Psoas muscle (tissue), 8 donors: ENCODE measurements at places on chromosomes 12 and 14.

GRCh38 chr14:24256960-24257359, 6.0 kb downstream of the TGM1 start:
- DNase-seq: no peak

- DNase-seq: no peak
These were observed 169.4 kb upstream of the NOS1 start for GRCh38 chr12:117530796-117531195.

DNA sequence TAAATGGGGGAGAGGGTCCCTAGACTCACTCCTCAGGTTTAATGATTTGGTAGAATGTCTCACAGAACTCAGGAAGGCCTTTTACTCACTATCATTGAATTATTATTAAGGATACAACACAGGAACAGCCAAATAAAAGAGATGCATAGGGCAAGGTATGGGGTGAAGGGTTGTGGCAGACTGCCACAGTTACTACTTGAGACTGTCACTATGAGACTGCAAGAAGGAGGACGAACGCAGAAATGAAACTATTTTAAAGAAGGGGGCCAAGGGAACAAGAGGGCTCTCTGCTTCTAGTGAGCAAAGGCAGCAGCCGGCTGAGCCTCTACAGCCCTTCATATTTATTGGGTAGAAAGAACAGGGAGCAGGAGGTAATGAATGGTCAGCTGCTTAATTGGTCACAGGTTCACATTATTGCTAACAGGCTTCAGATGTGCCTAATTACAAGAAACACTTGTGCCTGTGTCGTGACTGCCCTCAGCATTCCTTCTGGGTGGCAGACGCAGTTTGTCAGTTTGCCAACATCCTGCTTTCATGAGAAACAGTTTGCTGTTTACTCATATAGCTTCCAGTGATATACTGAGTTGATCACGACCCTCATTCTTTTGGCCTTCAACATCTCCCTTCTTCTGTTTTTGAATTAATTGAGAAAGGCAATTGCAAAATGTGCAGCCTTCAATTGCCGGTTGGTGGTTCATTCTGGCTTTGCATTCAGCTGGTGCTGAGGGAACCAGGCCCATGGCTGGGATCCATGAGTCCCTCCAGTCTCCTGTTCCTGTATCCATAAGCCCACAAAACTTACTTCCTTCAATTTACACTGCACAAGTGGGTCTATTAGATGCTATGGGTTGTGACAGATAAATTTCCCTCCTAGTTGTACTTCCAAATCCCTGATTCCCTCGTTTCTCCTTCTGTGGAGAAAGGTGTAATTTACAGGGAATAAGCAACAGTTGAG, 82.8 kb upstream of the PLEKHG7 start:
- no peak for DNase-seq

DNA sequence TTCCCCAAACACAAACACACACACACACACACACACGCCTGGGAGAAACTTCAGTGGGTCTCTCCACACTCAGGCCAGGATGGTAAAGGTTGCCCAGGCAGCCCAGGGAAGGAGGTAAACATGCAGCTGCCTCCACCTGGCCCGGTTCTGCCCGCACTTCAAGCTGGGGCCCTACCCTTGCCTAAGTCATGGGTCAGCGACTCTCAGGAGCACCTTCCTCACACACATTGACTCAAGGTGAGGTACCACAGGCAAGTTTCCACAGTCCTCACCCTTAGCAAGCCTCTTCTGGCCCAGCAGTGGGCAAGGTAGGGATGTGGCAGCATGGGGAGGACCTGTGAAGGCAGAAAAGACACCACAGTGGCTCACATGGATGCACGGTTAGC, 14.1 kb upstream of the FAIM2 start:
- no peak for DNase-seq

DNA sequence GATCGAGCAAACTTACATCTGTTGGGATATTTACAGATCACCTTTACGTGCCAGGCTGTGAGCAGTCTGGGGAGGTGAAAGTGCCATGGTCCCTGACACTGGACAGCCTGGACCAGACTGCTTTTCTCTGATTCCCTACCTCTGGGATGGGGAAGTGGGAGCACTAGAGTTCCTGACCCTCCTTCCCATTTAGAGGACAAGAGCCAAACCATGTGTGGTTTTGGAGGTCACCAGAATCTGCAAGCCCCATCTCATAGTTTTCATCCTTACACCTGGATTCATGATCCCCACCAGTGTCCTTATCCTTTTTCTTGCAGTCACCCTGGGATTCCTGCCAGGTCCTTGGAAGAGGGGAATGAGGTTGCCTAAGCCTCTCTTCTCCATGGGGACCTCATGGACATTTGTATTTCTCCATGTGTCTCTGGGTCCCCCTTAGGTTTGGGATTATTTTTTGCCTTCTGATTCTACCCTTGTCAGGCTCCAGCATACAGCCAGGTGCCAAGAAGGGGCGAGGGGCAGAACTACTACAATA, 1.5 kb upstream of the WNT10B start:
- no peak for DNase-seq

GRCh38 chr12:47775100-47775911, 2.3 kb downstream of the SLC48A1 start:
- DNase-seq: peak; percentile 57

DNA sequence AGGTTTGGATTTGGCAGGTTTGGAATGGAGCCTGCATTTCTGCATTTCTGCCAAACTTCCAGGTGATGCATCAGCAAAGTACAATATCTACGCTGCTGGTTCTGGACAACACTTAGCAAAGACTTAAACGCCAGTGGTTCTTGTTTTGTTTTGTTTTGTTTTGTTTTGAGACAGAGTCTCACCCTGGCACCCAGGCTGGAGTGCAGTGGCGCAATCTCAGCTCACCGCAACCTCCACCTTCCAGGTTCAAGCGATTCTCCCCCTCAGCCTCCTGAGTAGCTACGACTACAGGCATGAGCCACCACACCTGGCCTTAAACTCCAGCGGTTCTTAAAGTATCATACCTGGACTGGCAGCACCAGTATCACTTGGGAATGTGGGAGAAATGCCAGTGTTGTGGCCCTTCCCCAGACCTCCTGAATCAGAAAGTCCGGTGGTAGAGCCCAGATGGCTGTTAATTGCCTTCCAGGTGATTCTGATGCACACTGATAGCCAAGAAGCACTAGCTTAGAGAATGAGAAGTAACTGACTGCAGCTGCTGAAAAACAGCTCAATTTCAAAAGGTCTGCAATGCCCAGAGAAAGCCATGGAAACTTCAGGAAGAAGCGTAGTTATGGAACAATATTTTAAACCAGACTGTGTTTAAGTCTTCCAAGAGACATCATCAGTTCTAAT, 114.8 kb upstream of the FOXN3 start:
- no peak for DNase-seq

GRCh38 chr14:51382506-51382905, 142.5 kb downstream of the TMX1 start:
- no peak for DNase-seq

DNA sequence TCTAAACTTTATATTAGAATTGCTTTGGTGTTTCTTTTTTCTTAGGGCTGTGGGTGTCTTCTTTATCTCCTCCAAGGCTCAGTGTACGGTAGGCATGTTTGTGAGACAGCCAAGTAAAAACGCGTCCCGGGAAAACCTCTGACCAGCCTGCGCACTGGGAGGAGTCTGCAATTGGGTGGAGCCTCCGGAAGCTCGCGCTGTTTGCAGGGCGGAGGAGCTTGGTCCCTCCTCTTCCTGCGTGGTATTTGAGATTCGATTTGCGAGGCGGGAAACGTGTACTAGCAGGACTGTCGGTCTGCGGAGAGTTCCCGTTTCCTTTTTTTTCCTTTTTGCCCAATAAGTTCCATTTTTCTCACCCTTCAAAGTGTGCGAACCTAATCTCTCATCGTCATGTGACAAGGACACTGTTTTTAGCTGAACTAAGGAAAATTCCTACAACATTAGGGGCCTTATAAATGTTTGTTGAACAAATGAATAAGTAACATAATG, 182.1 kb upstream of the OTX2 start:
- DNase-seq: no peak

GRCh38 chr12:26031318-26031717, 72.8 kb downstream of the RASSF8 start:
- no peak for DNase-seq

DNA sequence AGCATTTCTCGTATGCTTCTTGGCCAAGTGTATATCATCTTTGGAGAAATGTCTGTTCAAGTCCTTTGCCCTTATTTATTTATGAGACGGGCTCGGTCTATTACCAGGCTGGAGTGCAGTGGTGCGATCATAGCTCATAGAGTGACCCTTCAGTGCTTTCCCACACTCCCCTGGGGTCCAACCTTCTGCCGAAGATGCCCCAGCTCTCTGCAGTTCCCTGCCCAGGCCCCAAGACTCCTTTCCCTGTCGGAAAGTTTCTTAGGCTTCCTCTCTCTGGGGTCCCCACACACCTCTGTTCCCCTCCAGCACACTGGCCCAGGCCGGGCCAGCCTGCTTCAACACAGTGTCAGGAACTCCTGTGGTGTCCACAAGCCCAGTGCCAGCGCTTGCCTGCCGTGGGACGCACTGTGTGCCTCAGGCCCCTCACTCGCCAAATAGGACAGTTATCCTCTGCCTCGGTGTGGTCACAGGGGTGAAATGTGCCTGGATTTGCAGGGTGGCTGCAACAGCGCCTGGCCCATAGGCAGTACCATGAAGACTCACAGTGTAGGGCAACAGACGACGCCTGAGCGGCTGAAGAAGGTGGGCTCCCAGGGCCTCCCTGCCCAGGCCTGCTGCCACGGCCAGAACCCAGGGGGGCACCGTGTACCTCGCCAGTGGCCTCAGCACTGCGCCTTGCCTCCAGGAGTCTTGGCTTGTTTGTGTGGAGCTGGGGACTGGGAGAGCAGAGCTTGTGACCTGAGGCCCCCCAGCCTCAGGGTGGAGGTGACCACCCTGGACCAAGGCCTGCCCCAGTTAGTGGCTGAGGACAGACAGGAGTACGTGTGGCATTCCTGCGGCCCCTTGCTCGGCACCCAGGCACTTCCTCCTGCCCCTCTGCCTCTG, 4.9 kb upstream of the ASPG start:
- no peak for DNase-seq

DNA sequence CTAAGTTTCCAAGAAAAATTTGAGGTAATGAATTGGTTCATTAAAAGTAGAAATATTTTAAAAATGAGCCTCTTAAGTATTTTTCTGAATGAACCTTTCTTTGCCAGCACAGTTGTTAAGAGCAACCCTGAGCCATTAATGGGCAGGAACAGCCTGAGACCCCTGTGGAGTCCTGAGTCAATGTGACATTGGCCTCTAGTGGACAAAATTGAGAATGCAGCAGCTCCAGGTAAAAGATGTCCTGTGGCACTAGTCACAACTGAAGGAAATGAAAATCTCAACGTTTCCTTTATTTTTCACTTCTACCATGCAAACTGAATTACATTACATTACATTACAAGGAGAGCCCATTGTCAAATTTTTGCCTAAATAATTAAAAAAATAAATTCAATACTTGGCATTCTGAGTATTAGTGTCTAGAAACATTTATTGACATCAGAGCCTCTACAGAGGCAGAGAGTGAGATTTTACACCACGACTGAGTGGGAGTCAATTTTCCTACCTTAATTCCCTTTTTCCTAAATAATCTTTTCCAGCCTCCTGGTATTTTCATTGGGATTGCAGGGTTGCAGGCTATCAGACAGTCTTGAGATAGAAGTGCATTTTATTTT, 135.7 kb downstream of the PPM1H start:
- no peak for DNase-seq

DNA sequence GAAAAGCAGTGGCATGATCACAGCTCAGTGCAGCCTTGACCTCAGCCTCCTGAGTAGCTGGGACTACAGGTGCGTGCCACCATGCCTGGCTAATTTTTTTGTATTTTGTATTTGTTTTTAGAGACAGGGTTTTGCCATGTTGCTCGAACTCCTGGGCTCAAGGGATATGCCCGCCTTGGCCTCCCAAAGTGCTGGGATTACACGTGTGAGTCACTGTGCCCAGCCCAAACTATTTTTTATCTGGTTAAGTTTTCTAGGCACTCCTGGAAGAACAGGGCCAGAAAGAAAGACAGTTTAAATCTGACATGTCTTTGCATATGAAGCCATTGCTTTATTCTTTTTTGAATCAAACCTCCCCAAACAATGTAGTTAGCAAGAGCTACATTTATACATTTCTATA, 27.5 kb upstream of the PTGR2 start:
- DNase-seq: no peak

GRCh38 chr14:64808449-64808848, 71.3 kb downstream of the SPTB start:
- DNase-seq: no peak

- no peak for DNase-seq
These were observed 462.5 kb upstream of the TBX3 start for GRCh38 chr12:115146453-115146852.

DNA sequence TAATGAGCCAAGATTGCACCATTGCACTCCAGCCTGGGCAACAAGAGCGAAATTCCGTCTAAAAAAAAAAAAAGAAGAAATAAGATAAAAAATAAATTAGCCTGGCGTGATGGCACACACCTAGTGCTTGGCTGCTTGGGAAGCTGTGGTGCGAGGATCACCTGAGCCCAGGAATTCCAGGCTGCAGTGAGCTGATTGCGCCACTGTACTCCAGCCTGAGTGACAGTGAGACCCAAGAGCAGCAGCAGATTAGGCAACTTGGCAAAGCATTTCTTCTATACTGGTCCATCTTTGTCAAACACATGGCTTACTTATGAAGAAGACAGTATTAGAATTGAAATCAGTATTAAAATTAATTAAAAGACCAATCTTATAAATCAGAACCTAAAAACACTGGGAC, 6.3 kb downstream of the GON7 start:
- DNase-seq: no peak

- DNase-seq: no peak
These were observed 307.3 kb downstream of the EGLN3 start for GRCh38 chr14:33643426-33644181.
